ENCODE measurements at places on chromosomes 7 and 10. TPM values are rescaled to one million over a fixed set of nuclear protein-coding genes. Genes with fewer than 3 reads are reported as not detected.

DNA sequence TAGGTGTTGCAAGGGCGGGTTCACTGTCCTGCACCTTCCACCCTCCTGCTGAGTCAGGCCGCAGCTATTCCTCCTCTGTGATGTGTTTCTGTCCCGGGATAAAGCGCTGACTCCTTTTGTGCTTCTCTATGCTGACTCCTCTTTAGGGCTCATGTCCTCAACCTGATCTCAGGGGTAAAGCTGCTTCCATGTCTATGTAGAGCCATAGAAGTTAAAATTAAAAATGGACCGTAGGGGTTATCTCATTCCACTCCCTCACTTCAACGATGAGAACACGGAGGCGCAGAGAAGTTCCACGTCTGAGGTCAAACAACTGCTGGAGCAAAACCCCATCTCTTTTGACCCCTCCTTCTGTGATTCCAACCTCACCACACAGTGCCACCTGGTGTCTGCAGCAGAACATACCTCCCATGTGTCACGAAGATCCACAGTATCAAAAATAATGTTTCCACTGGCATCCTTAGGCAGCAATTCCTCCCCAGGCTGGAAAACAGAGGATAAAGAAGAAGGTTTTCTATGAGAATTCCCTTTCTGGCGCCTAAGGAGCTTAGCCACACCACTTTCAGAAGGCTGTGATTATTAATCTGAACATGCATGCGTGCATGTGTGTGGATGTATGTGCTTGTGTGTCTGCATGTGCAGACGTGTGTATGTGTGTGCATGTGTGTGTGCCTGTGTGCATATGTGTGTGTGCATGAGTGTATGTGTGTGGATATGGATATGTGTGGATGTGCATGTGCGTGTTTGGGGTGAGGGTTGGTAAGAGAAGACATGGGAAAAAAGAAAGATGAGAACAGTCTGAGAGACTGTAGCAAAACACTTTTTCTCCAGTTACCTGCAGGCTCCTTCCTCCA is 81.2 kb upstream of the UCN3 start:
- peak; percentile 62 for DNase-seq

- no peak for DNase-seq
These were observed 18.5 kb downstream of the ABRAXAS2 start for GRCh38 chr10:124820121-124820520.

- DNase-seq, result no peak
These were observed 15.8 kb upstream of the ZC3HAV1L start for GRCh38 chr7:139051655-139052054.

Gene H2BK1
- not detected for total RNA-seq

DNA sequence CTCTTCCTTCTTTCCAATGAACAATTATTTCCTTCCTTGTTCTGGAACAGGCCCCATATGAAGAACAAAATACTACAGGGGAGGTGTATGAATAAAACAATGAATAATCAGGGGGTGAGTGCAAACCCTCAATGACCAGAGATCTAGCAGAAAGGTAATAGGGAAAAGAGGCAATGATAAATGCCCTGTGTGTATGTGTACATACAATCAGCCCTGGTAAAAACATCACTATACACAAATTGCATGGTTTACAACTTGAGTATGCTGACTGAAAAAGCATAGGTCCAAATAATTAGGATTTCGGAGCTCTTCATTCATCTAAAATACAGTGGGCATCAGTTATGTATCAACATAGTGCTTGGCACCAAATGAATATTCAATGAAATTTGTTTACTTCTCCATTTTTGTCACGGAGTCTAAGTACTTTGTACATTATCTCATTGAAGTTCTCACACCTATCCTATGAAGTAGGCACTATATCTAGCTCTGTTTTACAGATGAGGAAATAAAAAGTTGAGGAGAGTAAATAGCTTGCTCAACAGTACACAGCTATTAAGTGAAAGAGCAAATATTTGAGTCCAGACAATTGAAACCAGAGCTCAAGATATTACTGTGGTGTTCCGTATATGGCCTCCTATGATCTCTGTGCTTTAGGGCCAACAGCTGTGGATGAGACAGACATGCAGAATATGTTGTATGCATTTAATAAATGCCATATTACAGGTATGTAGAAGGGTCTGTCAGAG is 1065.4 kb downstream of the SORCS3 start:
- no peak for DNase-seq

DNA sequence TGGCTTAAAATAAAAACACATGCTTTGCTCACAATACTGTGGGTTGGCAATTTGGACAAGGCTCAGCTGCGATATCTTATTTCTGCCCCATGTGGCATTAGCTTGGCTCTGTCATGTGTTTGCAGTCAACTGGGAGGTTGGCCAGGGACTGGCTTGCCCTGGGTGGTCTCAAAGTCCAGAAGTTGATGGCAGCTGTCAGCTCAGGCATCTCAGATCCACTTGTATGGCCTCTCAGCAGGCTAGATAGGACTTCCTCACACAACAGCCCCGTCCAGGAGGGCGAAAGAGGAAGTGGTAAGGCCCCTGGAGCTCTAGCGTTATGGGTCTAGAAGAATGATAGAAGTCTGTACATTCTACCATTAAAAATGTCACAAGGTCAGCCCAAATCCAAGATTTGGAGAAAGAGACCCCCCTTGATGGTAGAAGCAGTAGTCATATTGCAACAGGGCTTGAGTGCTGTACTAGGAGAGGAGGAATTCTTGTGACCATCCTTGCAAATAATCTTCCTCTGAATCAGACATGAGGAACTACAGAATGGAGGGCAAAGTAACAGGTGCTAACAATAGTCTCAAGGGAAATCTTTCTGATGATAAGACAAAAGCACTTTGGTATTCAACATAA is 166.2 kb downstream of the FAM107B start:
- DNase-seq, result peak; percentile 66

DNA sequence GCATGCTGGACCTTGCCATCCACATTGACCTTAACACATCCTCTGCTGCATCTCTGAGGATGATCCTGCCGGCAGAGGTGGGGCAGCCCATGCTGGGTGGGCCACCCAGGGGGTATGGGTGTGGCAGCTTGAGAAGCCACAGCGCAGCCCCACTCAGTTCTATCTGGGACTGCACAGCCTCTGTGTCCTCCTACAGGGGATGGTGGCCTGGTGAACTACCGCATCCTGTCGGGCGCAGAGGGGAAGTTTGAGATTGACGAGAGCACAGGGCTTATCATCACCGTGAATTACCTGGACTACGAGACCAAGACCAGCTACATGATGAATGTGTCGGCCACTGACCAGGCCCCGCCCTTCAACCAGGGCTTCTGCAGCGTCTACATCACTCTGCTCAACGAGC is 12.2 kb upstream of the C10orf105 start:
- no peak for DNase-seq

DNA sequence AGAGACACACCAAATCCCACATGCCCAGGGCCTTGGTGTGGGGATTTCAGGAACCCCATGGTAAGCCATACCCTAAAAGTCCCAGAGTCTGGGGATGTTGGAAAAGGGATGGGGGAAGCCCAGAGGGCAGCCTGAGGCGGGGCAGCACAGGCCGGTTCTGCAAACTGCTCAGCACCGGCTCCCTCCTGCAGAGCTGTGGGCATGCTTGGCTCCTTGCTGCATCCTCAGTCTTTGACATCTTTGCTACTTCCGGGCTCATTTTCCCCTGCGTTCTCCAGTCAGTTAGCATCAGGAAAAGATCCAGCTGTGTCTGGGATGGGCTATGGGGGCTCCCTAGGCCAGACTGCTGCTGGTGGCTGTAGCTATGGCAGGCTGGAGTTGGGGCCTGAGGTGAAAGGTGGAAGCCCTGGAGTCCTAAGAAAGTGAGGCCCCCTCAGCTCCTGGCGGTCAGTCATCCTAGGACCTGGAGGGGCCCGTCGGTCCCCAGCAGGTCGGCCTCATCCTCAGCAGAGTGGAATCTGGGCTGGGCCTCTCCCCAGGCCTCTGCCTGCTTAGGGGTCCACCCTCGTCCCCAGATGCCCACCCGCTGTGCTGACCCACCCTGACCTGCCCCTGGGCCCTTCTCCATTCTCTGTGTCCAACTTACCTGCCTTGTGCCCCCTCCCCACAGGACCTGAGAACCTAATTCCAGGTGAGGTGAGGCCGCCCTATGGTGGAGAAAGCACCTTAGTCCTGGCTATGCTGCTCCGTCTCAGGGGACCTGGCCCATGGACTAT is 9.3 kb downstream of the TBATA start:
- DNase-seq, result no peak

DNA sequence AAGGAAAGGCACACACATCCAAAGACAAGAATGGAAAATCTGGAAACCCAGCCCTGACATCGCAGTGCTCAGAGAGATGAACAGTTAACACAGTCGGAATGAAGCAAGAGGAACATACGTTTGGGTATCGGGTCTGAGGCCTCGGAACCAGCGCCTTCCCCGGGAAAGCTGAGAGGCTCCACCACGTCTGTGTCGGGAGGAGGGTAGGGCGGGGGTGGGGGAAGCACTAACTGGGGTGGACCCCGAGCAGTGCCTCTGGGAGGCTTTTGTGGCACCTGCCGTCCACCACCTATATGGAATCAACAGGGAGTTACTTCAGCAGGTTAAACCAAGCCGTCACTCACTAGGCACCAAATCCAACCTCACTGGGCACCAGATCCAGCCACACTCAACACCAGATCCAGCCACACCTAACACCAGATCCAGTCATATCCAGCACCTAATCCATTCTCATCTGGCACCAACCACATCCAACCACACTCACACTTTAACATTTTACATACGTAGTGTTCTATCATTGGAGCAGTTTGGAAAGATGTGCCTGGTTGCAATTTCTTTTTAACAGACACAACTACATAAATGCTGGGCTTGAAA is 233.6 kb downstream of the COBL start:
- DNase-seq, result no peak

Gene BICC1
- total RNA-seq, result 13.0 TPM

GRCh38 chr10:119613741-119614140 is 17.0 kb upstream of the TIAL1 start:
- no peak for DNase-seq

GRCh38 chr7:70714506-70715038 is 417.4 kb upstream of the GALNT17 start:
- DNase-seq, result no peak

DNA sequence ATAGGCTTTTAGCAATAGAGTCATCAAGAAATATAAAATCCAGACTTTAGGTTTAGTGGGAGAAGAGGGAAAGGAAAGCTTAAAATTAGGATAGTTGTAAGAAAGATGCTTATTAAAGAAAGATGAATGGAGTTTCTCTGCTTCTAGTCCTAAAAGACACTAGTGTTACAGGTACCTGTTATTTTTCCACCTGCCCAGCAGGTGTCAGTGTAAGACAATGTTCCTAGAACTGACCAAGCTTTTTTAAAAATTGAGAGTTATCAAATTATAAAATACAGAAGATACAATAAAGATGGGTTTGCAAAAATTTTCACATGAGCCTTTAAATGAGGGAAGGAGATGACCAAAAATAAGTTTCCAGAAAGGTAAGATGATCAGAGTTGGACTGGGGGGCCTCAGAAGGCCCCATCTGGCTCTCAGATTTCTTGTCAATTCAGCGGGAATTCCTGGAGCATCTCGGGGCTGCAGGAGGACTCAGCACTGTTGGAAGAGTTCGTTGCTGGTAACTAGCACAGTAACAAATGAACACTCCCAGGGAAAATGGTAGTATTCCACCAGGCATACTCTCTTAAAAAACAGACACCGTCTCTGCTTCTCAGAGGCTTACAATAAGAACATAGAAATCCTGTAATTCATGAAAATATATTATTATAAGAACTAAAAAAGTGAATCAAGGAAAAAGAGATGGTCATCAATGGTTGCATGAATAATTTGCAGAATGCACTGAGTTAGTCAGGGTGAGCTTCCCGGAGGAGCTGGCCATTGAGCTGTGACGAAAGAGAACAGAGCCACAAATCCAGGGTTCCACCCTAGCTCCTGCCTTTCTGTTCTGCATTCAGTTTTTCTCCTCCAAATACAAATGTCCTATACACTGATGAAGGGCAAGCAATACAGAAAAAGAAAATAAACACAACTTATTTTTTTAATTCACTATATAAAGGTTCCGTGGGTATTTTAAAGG is 71.8 kb upstream of the PIK3CG start:
- peak; percentile 40 for DNase-seq

DNA sequence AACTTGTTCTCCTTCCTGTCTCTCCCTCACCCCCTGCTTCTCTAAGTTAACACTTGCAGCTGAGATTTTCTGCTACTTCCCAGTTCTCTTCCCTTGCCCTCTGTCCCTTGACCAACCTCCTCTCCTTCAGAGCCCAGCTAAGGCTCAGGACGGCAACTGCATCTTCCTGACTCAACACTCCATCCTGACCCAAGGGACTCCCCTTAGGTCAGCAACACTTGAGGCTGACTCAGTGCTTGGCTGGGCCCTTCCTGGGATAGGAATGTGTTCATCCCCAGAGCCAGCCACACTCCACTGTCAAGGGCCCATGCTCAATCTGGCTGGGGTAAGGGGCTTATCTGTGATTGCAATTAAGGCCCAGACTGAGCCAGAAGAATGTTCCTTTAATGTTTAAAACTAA is 3.4 kb downstream of the CALHM2 start:
- no peak for DNase-seq
